Stimulated activated CD4-positive, alpha-beta T cell treated with anti-CD3 and anti-CD28 coated beads, Interleukin-15, amount 100 ng/mL, for 48 hours (primary cell): ENCODE measurements at places on chromosomes 5 and 9.
A peak's percentile ranks its signal among the peaks of the same experiment; 100 is the strongest.

GRCh38 chr5:14097998-14098471, 45.1 kb upstream of the TRIO start:
- DNase-seq: no peak

GRCh38 chr9:91775011-91775707, 174.9 kb downstream of the ROR2 start:
- DNase-seq: peak; percentile 42

DNA sequence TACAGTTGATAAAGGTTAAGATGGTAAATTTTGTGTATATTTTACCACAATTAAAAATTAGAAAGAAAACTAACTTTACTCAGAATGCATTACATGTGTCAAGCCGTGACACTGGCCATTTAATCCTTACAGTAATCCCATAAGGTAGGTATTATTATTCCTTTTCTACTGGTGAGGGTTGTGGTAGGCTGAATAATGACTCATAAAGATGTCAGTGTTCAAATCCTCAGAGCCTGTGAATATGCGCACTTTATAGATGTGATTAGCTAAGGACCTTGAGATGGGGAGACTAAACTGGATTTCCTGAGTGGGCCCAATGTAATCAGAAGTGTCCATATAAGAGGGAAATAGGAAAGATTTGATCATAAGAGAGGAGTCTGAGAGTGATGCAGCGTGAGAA, 288.1 kb downstream of the TMEM167A start:
- DNase-seq: no peak

GRCh38 chr5:64594601-64595000, 88.8 kb downstream of the RGS7BP start:
- no peak for DNase-seq

DNA sequence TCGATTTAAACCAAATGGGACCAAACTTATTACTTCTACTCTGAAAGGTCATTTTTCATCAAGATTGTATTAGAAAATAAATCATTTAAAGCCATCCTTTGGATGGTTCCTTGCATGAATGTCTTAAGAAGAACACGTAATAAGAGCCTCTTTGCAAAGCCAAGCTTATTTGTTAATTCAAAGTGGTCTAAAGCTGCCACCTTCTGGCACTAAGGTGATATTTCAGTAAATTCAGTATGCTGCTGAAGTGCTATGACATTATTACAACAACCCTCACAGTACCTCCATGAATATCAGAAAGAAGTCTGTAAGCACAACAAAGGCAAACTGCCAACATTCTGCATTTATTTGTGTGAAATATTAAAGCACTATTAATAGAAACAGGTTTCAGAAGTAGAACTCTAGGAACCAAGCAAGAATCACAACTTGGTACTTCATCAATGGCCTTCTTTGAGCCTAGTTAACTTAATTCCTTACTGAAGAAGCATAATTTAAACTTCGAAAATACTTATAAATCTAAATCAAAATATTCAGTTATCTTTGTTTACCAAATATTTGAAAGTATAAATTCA, 53.1 kb upstream of the TYRP1 start:
- no peak for DNase-seq

- no peak for DNase-seq
These were observed 122.9 kb upstream of the ZNF366 start for GRCh38 chr5:72630081-72630480.

DNA sequence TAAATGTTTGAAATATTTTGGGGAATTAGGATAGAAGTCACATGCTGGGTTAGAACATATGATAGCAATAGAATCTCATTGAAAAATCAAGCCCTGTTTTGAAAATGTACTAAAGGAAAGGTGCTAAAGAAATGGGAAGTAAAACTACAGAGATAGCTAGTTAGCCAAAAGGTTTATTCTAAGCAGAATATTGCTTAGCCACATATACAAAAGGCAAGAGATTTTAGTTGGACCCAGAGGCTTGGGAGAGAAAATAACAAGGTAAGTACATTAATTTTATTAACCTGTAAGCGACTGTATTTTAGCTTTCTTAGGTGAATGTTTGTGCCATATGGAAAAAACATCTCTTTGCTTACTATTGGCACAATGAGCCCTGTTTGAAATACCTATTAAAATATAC, 108.3 kb downstream of the RPS23 start:
- DNase-seq: no peak

DNA sequence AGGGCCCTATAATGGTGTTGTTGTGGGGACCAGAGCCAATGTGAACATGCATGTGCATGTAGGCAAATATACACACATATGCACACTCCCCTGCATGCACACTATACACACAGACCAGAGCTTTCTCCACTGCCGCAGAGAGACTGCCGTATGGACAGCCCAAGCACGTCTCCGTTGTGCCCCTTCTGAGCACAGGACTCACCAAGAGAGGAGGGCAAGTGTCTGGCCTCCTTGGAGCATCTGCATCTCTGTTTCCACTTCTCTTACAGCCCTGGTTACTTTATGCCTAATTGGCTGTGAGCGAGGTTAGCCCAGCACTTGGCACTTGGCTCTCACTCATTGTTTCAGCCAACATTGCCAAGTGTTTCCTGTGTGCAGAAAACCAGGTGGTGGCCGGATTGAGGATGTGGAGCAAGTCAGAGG, 30.4 kb downstream of the CSF2 start:
- DNase-seq: no peak

GRCh38 chr5:180141068-180141660, 67.8 kb downstream of the RASGEF1C start:
- DNase-seq: no peak

GRCh38 chr5:169599451-169599850, 15.9 kb downstream of the SPDL1 start:
- no peak for DNase-seq

GRCh38 chr9:89353989-89354388, 35.7 kb downstream of the SECISBP2 start:
- no peak for DNase-seq

- DNase-seq: no peak
These were observed 487.3 kb downstream of the CCDC171 start for GRCh38 chr9:16039988-16040761.

DNA sequence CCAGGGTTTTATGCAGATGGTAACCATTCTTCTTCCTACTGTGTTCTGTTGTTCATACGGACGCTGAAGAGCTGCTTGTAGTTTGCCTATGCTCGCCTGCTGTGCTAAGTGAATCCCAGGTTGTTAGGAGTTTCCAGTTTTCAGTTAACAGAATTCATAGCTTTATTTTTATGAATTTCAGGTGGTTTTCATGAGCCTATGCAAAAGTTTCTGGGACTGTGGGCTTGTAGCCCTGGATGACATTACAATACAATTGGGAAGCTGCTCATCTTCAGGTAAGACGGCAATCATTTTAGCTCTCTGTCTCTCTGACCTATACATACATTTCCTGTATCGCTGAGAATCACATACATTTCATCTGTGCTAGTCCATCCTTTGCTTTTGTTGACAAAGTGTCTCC, 90.3 kb upstream of the SMC5 start:
- no peak for DNase-seq

DNA sequence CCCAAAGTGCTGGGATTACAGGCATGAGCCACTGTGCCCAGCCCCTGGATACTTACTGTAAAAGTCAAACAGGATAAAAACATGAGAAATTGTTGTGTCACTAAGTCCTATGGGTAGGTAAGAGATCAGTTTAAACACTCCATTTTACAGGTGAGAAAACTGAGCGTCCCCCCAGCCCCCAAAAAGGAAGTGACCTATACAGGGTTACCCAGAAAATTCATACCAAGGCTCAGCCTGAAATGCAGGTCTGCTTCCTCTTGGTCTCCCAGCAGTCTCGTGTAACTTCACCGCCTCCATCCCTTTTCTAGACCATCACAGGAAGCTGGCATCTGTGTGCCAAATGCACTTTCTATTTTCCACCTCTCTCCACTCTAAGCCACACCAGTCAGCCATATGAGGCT, 57.2 kb downstream of the TMOD1 start:
- no peak for DNase-seq

- no peak for DNase-seq
These were observed 768 bp downstream of the YTHDC2 start for GRCh38 chr5:113514289-113514635.

DNA sequence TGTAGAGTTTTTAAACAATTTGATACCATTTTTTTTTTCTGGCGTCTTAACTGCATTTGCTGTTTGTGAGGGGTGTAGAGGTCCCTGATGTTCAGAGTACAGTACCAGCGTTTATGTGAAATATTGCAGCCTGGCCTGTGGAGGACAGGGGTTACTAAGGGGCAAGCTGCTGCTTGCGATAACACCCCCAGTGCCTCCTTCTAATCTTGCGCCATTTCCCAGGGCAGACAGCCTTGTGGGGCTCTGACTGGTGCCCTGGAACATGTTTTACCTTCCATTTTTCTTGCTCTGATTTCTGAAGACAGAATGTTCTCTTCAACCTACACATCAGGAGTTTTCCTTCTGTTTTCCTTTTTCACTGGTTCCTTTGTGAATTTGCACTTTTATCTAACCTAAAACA, 142.9 kb downstream of the DOCK8 start:
- DNase-seq: no peak

DNA sequence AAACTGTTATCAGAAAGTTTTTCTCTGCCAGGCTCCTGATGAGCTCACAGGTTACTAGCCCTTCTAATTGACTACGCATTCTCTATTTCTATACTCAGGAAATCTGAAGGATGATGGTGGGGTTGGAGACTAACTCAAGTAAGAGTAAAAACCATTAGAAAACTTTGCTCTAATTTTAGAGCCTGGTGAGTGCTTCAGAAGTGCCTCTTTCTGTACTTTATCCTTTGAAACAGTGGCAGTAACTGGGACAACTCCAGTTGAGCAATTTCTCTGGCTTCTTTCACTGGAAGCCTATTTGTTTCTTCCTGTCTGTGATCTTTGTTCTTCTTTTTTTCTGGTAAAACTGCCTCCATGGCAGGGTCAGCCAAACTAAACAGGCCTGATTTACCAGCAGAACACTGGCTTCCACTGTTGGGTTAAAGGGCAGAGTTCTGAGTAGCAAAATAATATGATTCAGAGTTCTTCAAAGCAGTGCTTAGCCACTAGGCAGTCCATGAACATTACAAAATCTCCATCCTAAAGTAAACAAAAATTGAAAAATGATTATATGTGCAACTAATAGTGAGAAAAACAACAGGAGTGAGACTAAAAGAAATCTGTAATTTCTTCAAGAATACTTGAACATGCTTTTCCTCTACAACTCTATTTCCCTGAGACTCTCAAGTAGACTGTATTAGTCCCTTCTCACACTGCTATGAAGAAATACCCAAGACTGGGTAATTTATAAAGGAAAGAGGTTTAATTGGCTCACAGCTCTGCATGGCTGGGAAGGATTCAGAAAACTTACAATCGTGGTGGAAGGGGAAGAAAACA, 79.8 kb downstream of the MROH2B start:
- no peak for DNase-seq

GRCh38 chr9:33144551-33144950, 22.6 kb downstream of the B4GALT1 start:
- DNase-seq: no peak
